ENCODE measurements at places on chromosomes 5 and 9.
A peak's percentile ranks its signal among the peaks of the same experiment; 100 is the strongest.

GRCh38 chr5:147346006-147346561 lies 111.3 kb downstream of the STK32A start:
- no peak for DNase-seq

GRCh38 chr5:717143-717542 lies 24.0 kb upstream of the TPPP start:
- DNase-seq, result no peak

DNA sequence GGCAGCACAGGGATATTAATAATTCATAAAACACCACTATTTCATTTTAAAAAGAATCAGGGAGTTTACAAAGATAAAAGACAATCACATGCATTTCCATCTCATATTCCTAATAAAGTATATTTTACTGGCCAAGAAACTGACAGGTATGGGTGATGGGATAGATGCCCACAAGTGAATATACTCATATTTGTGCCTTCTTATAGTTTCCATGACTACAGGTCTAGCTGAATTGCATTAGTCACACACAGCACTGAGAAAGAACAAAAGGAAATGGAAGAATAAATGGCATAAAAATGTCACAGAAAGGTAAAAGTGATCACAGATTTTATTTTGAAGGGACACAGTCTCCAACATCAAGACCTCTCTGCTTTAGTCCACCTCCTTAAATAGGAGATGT lies 193.5 kb downstream of the PLK2 start:
- no peak for DNase-seq

DNA sequence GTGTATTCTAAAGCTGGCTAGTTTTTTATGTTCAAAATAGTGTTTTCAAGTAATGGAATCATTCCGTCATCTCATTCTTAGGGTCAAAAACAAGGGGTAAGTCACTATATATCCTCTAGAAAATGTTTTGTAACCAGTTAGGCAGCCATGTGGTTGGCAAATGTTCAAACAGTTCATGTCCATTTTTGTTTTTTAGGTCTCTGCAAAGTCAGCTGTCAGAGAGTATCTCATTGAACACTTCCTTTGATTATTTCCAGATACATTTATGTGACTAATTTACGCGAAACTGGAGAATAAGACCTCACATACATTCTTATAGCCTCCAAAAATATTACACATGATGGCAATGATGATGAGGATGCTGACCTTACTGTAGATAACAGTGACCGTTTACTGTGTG lies 50.4 kb downstream of the TRIO start:
- DNase-seq, result no peak

DNA sequence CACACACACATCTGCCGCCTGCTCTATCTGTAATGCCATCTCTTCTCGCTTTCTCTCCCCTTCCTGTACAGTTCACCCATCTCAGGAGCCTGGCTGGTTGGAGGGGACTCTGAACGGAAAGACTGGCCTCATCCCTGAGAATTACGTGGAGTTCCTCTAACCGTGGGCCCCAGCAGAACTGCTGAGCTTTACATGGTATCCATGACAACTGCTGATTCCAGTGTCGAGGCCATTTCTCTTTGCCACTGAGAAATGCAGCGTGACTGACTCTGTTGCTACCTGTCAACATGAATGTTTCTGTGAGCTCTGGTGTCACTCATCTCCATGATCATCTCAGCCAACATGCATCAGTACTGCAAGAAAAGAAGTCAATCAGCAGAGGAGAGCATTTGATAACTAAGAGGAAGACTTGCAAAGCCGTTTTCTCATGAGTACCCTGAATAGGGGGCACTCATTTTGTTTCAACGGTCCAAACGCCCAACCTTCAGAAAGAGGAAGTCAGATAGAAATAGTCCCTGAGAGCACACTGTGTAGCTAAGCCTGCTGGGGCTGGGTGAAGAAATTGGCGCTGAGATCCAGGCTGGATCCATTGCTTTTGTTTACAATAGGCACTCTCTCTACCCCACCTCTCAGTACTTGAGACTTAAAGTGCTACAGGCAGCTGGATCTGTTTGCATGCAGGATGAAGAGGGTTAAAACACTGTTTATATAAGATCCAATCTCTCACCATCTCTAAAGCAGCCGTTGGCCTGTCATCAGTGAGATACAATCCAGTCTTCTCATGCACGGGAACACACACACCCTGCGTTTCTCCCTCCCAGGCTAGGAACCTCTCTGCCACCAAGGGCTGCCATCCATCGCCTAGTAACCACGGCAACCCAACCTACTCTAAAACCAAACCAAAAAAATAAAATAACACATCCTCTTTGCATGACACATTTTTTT lies 180.9 kb downstream of the NR3C1 start:
- peak; percentile 89 for DNase-seq

DNA sequence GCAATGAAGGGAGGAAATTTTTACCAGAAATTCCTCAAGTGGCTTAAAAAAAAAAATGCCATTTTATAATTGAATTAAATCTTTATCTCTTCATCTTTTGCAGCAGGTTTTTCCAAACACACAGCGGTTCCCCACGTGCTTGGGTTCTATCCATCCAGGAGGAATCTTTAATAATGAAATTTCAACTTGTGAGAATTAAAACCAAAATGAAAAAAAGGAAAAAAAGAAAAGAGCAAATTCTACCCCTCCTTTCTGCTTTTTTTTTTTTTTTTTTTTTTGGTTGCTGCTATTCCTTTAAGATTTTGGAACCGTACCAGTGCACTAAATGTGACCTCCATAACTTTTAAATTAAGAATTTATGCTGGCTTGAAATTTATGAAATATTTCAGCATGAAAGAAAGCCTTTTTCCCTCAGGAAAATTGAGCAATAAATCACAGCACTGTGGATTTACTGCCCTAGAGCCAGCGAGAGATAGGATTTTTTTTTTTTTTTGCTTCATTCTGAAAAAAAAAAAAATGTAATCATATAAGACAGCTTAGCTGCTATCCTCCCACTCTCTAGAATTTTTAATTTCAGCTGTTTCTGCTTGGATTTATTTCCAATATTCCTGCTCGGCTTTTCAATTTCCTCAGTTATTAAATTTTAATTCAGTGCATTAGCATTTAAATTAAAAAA lies 88.5 kb downstream of the ZNF618 start:
- no peak for DNase-seq

GRCh38 chr5:148465381-148466235 lies 81.8 kb downstream of the FBXO38 start:
- DNase-seq, result no peak

DNA sequence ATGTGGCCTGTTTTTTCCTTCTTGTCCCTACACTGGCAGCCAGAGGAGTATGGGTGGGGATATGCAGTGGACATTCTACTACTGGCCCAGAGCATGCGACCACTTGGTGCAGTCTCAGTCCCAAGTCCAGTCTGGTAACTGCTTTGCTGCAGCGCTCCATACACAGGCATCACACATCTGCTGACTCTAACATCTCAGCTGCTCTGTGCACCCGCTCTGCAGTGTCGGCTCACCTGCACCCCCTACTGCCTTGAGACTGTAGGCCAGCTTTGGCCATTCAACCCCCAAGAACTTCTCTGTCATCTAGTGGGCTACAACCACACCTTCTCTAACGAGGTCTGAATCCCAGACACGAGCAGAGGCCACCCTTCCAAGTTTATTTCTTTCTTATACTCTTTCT lies 46.4 kb upstream of the SLCO6A1 start:
- DNase-seq, result no peak

DNA sequence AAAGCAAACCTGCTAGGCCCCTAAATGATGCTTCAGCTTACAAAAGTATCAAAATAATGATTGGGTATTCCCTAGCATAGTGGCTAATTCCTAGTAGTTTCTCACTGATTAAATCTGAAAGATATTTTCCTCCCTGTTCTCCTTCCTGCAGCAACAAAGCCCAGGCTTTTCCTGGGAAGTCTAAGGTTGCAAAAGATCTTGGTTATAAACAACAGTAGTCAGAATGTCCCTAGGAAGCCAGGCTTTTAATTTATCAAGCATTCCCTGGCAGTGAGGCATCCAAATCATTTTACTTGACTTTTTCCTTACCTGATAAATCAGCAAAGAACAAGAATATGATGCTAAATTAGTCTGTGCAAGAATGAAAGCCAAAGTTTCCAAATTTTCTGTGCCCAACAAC lies 272.0 kb downstream of the PDE4D start:
- DNase-seq, result no peak

DNA sequence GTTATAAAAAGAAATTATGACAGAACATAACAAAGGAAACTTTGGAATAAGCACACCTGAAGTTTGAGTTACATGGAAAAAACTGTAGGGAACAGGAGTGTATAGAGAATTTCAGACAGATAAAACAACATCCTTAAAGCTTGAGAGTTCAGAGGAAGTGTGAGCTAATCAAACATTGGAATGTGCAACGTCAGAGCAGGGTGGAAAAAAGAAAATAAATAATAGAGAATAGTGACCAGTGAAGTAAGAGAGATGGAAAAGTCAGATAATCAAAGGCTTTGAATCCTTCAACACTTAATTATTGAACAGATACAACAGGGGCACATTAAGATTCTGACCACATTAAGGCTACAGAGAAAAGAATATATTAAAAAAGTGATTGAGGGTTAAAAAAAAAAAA lies 128.5 kb upstream of the CDH10 start:
- DNase-seq, result no peak
